ENCODE measurements at places on chromosomes 6 and 20.

GRCh38 chr20:53216478-53216855 is 244.3 kb downstream of the TSHZ2 start:
- DNase-seq: no peak

DNA sequence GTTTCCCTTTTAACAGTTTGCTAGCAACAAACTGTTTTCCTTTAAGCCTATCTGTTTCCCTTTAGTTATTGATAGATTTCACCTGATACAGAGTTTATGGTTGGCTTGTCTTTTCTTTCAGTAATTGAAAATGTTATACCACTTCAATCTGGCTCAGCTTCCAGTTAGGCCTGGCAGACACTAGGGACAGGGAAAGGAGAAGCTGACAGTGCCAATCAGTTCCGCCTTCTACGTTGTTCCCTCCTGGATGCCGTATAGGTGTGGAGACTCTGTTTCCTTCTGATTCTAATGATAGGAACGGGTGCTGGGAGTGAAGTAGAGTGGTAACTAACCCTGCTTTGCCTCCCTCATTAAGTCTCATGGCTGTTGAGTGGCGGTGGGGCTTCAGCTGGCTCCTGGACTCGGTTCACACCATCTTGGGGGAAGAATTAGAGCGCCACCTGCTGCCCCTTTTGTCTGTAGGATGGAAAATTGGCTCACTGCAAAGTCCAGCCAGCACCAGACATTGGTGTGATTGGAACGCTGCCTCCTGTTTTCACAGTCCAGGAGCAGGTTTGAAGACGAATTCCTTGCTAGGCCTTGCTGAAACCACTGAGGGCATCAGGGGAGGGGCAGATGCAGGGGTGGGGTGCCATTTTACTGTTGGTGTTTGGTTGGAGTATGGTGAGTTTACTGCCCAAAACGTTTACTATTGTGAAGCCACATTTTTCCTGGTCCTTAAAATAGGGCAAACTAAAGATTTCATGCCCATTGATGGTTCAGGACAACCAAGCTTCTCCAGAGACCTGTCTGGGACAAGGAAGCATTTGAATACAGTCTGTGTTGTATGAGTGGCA is 1729.5 kb downstream of the GRIK2 start:
- DNase-seq: no peak

DNA sequence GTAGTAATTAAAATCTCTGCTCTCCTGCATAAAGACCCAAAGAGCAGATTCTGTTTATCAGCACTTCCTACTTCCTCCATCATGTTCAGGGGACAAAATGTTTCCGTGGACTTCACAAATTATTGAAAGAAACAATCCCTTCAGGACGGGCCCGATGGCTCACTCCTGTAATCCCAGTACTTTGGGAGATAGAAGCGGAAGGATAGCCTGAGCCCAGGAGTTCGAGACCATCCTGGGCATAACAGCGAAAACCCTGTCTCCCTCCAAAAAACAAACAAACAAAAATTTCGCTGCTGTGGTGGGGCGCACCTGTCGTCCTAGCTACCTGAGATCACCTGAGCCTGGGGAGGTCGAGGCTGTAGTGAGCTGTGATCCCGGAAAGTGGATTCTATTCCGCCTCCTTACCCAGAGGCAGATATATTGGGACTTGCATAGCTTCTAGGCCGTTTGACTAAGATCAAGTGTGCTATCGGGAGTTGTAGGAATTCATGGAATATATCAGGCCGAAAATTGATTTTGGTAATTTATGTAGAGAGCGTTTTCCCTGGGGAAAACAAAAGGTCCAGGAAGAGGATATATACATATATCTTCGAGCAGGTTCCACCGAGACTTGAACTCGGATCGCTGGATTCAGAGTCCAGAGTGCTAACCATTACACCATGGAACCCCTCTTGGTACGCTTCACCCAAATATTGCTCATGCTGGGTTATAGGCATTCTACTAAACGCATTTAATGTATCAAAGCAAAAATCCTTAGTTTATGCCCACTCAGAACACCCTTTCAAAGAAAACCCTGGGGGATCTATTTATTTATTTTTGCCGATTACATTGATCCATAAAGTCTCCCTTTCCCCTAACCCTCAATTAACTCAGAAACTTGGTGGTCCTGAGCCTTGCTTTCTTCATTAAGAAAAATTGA is 74.5 kb upstream of the ZNF184 start:
- DNase-seq: no peak

DNA sequence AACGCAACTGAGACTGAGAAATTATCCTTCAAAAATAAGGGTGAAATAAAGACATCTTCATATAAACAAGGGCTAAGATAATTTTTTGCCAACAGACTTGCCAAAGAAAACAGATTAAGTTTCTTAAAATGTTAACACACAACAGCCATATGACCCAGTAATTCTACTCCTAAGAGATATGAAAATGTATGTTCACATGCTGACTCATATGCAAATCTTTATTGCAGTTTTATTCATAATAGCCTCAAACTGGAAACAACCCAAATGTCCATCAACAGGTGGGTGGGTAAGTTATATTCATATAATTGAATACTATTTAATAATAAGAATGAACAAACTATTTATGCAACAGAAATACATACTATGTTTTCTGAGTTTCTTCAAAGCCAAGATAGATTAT is 140.1 kb downstream of the REV3L start:
- DNase-seq: no peak

DNA sequence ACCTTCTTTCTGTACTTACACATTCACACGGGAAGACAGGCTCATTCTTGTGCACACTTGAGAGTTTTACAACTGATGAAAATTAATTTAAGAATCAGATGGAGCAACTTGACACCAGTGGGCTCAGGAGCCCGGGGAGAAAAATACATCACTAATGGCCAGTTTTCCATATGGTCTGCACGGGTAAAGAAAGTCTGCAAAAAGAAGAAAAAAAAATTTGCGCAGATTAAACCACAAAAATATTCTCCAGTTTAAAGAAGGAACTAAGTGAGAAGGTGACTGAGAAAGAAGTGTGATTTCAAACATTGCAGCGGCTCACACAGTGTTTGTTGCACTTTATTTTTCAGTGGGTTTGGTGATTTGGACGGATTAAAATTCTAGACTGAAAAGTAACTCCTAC is at the start of gene TULP4:
TSS of gene TULP4 (plus strand) at position 301 of the 400 bp plus-strand sequence. CDS start 1,552 bp downstream, outside the sequence.
- DNase-seq: no peak

DNA sequence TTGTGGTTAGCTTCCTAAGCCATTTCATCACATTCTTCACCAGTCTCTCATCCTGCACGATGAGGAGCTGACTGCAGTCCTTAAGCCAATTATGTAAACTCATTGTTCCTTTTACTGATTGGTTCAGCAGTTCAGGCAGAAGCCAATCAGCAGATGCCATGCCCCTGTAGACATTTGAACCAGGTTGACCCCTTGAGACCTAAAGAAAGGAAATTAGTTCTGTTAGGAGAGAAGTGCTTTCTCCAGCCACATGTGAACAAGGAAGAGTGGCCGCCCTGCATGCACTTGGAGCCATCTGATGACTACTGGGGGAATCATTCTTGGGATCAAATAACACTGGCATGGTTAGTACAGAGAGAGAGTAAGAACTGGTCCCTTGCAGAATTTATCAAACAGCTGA is 535.2 kb upstream of the ID4 start:
- DNase-seq: no peak

DNA sequence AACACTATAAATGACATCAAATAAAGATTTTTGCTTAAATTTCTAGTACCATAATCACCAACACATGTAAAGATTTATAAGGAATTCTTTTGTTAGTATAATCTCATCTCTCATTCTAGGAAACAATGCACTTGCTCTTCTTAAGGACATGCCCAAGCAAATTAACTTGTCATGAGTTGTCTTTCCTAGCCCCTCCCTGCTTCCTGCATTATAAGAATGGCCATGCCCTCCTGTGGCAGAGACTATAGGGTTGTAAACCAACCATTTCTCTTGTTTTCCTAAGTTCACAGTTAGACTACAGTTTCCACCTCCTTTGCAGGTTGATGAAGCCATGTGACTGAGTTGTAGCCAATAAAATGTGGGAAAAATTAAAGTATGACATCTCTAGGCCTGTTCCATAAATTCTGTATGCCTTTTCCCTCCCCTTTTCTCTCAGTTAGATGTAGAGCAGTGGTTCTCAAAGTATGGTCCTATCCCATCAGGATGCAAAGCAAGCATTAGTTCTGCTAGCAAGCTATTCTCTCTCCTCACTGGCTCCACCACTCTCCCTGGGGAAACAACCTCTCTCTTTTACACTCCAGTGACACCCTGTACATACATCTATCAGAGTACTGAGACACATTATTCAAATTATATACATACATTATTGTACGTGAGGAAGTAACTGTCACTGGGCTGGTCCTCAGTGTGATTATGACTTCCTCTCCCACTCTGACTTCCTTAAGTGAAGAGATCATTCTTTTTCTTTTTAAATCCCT is 295.0 kb downstream of the PKHD1 start:
- no peak for DNase-seq

DNA sequence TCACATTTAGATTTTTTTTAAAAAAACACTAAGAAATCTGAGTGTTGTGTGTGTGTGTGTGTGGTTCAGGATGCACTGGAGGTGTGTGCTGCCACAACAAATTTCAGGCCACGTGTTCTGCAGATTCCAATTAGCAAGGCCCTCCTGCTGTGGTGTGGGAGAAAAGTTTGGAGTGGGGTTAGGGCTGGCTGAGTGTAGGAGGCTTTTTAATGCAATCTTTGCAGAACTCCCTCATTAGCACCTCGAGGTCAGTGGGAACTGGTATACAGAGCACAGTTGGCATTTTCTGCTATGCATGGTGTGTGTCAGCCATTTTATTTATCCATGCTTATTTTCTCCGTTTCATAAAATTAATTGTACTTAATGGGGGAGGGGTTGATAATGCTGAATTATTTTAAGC is 187.6 kb downstream of the SOX4 start:
- no peak for DNase-seq

GRCh38 chr20:3661060-3661813 is 2.0 kb downstream of the GFRA4 start:
- peak; percentile 13 for DNase-seq

DNA sequence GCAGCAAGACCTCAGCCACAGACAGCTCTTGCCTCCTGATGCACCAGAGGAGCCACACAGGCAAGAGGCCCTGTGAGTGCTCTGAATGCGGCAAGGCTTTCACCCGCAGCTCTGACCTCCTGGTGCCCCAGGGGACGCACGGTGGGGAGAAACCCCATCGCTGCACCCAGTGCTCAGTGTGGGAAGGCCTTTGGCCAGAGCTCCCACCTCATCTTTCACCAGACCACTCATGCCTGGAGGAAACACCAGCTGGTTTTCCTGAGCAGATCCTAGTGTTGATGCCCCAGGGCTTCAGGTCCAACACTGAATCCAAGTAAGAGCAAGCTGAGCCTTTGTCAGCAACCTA is 37.0 kb upstream of the XRN2 start:
- DNase-seq: no peak

DNA sequence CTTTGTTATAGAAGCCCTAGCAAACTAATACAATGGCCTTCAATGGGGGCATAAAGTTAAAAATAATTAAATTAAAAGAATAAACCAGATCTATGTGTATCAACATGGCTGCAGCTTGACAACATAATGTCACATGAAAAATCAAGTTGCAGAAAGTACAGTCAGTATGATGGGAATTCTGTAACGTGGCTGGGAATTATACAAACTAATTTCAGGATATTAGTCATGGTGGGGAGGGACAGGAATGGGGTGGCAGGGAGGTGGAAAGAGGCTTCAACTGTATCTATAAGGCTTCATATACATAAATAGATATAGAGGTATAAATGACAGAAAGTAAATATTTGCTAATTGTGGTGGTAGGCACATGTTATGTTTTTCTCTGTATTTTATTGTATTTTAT is 107.1 kb downstream of the UNC5CL start:
- DNase-seq: no peak

DNA sequence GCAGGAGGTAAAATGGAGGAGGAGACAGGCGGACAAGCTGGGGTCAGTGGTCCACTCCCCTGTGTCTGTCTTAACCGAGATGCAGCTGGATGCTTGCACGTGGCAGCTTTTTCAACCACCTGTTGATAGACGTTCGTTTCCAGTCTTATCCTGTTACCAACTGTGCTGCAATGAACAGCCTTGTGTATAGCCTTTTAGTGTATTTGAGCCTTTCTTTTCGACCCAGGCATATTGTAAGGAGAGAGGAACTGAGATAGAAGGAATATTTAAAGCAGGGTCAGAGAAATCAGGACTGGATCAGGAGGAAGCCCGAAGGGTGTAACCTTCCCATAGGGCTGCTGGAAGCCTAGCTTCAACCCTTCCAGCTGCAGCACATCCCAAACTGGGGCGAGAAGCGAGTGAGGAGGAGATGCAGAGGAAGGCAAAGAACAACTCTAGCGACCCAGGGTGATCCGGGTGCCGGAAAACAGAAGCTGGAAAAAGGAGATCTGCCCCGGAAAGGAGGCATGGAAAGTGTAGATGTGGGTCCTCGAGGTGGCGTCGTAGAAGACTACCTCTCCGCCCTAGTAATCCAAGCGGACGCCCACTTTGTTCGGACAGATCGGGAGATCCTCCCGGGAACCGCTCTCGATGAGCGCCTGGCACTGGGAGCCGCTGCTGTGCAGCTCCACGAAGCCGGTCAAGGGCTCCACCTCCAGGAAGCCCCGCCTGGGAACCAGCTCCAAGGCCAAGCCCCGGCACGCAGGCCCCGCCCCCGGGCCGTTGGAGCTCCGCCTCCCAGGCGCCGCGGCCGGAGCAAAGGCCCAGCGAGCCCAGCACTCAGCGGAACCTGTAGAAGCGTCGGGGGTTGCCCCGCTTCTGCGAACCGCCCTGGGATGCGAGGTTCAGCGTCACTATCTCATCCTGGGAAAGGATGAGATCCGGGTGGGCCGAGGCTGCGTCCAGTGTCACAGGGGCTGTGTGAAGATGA is 11.2 kb downstream of the TRIM31 start:
- peak; percentile 70 for DNase-seq

GRCh38 chr20:36493051-36493800 is 48.1 kb upstream of the MYL9 start:
- no peak for DNase-seq
